WTC11 (cell line): ENCODE measurements at places on chromosomes 7 and 10. TPM values are rescaled to one million over a fixed set of nuclear protein-coding genes. Genes with fewer than 3 reads are reported as not detected.
A peak's percentile ranks its signal among the peaks of the same experiment; 100 is the strongest.

SLC18A2 gene
- 5.9 to 7.1 TPM (median 7.1 TPM) in 3 replicates for total RNA-seq

C10orf143 gene
- 1.4 to 1.9 TPM (median 1.6 TPM) in 3 replicates for total RNA-seq

SLC18A3 gene
- 0.07 to 0.13 TPM (median 0.09 TPM) in 3 replicates for total RNA-seq

- no peaks in the 10 kb centered on the region for H3K36me3 ChIP-seq
- H3K4me1 ChIP-seq: peaks cover 10% of the 10 kb centered on the region
- H3K27me3 ChIP-seq: no peaks in the 10 kb centered on the region; the same call in 1 of the 2 replicates
These were observed 1235.0 kb downstream of the XPNPEP1 start for GRCh38 chr10:108688314-108688713.

ITPRIP gene
- total RNA-seq: 13.0 to 16.8 TPM (median 13.4 TPM) in 3 replicates

GRCh38 chr10:74255214-74255613, 104.2 kb downstream of the ADK start:
- H3K36me3 ChIP-seq: no peaks in the 10 kb centered on the region
- DNase-seq: no peak
- H3K27ac ChIP-seq: peak overlapping the region; percentile 1; the same call in 1 of the 2 replicates
- H3K27me3 ChIP-seq: no peaks in the 10 kb centered on the region

- no peak for DNase-seq
- H3K4me1 ChIP-seq: peaks cover 48% of the 10 kb centered on the region
- H3K36me3 ChIP-seq: peaks cover 7% of the 10 kb centered on the region
- peak overlapping the region; percentile 35 for H3K27ac ChIP-seq
These were observed 190.1 kb downstream of the MLLT10 start for GRCh38 chr10:21724020-21724589.

GRCh38 chr10:58266826-58267712, 625 bp downstream of the IPMK start:
- H3K4me3 ChIP-seq: peak overlapping the region; percentile 95
- DNase-seq: peak; percentile 41
- H3K4me1 ChIP-seq: peaks cover 45% of the 10 kb centered on the region

TPST1 gene
- 15.0 to 17.7 TPM (median 16.8 TPM) in 3 replicates for total RNA-seq

DNA sequence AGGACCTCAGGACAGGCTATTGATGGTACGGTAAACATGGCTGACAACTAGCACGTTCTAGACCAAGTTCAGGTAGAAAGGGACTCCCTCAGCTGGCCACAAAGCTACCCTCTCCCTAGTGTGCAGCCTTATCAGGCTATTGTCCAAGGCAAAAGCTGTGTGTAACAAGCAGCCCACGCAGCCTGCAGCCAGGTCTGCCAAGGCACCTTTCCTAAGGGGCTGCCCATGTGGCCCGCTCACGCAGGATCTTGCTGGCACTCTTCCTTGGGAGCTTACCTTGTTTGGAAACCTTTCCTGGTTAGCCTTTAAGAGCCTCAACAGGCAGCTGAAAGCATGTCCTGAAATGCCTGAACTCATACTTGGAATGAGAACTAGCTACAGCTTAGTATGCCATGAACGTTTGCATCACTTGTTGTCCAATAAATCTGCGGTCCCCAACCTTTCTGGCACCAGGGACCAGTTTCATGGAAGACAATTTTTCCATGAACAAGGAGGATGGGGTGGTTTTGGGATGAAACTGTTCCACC, 51.7 kb downstream of the SYPL1 start:
- H3K27ac ChIP-seq: no peak overlapping the region
- peaks cover 11% of the 10 kb centered on the region for H3K36me3 ChIP-seq
- H3K4me3 ChIP-seq: no peak overlapping the region
- peaks cover 23% of the 10 kb centered on the region for H3K4me1 ChIP-seq
- peaks cover 3% of the 10 kb centered on the region for H3K27me3 ChIP-seq

- no peaks in the 10 kb centered on the region for H3K36me3 ChIP-seq
- no peak overlapping the region for H3K4me3 ChIP-seq
- H3K27me3 ChIP-seq: no peaks in the 10 kb centered on the region
These were observed 224.9 kb downstream of the EXOC4 start for GRCh38 chr7:133477791-133478190.

ACTL6B gene
- total RNA-seq: 0.96 to 1.3 TPM (median 0.99 TPM) in 3 replicates

DNA sequence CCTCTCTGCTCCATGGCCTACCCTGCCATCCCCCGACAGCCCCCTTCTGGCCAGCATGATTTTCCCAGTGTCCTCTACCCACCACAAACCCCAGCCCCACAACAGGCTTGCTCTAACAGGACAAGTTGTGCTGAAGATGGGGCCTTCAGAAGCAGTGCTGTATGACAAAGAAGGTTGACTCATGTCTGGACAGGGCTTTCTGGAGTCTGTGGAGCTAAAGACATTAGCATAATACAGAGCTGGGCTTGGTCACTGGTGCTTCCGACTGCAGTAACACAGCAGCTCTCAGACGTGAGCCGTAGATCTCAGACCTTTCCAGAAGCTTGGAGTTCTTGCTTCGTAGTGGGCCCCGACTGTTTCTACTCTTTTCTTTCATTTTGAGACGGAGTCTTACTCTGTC, 100.5 kb downstream of the GTF2IRD1 start:
- no peaks in the 10 kb centered on the region for H3K27me3 ChIP-seq
- no peak overlapping the region for H3K27ac ChIP-seq

RAPGEF5 gene
- 9.9 to 12.3 TPM (median 10.3 TPM) in 3 replicates for total RNA-seq

- no peak for DNase-seq
- peaks cover 6% of the 10 kb centered on the region; the same call in 1 of the 2 replicates for H3K4me1 ChIP-seq
- H3K27me3 ChIP-seq: peaks cover 82% of the 10 kb centered on the region
- H3K4me3 ChIP-seq: no peak overlapping the region
These were observed 15.6 kb downstream of the SEC31B start for GRCh38 chr10:100504096-100504495.

DNA sequence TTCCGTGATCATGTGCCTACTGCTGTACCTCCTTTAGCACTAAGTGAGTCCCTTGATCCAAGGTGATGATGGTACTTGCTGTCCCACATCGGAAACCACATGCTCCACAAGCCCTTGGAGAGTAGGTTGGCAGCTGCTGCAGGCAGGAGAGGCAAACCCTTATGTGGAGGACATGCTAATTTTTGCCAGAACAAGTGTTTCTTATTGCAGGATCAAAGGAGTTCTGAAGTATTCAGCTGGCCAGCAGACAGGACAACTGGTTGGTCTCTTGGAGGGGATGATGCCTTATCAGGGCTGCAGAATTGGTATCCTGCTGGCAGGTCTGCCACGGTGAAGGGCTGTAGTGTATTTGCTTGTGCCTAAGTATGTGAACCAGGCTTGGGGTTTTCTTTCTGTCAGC, 36.8 kb downstream of the NACAD start:
- H3K27ac ChIP-seq: no peak overlapping the region
- no peaks in the 10 kb centered on the region for H3K27me3 ChIP-seq
- H3K36me3 ChIP-seq: peaks cover 3% of the 10 kb centered on the region; the same call in 1 of the 2 replicates

- peaks cover 30% of the 10 kb centered on the region for H3K27me3 ChIP-seq
- no peak overlapping the region for H3K4me3 ChIP-seq
- no peak overlapping the region for H3K27ac ChIP-seq
These were observed 36.8 kb upstream of the FOXK1 start for GRCh38 chr7:4645246-4645645.

GRCh38 chr10:23885853-23886252, 323.1 kb upstream of the KIAA1217 start:
- H3K4me3 ChIP-seq: no peak overlapping the region
- no peak for DNase-seq
- H3K4me1 ChIP-seq: no peaks in the 10 kb centered on the region

- H3K27ac ChIP-seq: no peak overlapping the region
- no peaks in the 10 kb centered on the region for H3K4me1 ChIP-seq
- no peaks in the 10 kb centered on the region for H3K36me3 ChIP-seq
- no peak overlapping the region for H3K4me3 ChIP-seq
- no peaks in the 10 kb centered on the region for H3K27me3 ChIP-seq
These were observed 64.2 kb upstream of the MEOX2 start for GRCh38 chr7:15750727-15751126.

SEMA3E gene
- 0.76 to 2.5 TPM (median 1.5 TPM) in 3 replicates for total RNA-seq

IFIT3 gene
- total RNA-seq: 0.14 to 0.42 TPM (median 0.39 TPM) in 3 replicates

GRCh38 chr7:92831716-92832533, 4.4 kb downstream of the CDK6 start:
- H3K36me3 ChIP-seq: no peaks in the 10 kb centered on the region
- H3K4me1 ChIP-seq: peaks cover 48% of the 10 kb centered on the region
- H3K4me3 ChIP-seq: peak overlapping the region; percentile 94
- peak overlapping the region; percentile 10; the same call in 1 of the 2 replicates for H3K27ac ChIP-seq

HYAL4 gene
- total RNA-seq: not detected in 3 replicates
